Activated naive CD8-positive, alpha-beta T cell treated with anti-CD3 and anti-CD28 coated beads, Interleukin-2, amount 50 U/mL, for 24 hours (primary cell): ENCODE measurements at places on chromosomes 5 and 9.

DNA sequence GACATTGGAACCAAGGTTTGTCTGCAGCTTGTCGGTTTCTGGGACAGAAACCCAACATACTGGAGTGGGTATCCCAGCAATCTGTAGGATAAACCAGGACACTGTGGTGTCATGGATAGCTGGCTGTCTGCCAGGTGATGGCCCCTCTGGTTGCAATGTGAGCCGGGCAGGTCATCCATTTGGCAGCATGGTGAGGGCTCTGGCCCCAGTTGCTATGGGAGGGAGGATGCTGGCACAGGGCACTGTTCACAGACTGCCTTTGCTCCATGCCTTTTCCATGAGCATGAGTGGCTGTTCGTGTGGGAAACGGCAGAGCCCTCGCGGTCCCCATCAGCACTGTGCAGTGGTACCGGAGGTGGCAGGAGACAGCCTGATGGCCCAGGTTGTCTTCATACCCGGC, 6.4 kb downstream of the S1PR3 start:
- no peak overlapping the region for H3K27ac ChIP-seq
- H3K27me3 ChIP-seq, result peaks cover 41% of the 10 kb centered on the region
- H3K4me1 ChIP-seq, result peaks cover 6% of the 10 kb centered on the region
- no peak overlapping the region for H3K4me3 ChIP-seq

DNA sequence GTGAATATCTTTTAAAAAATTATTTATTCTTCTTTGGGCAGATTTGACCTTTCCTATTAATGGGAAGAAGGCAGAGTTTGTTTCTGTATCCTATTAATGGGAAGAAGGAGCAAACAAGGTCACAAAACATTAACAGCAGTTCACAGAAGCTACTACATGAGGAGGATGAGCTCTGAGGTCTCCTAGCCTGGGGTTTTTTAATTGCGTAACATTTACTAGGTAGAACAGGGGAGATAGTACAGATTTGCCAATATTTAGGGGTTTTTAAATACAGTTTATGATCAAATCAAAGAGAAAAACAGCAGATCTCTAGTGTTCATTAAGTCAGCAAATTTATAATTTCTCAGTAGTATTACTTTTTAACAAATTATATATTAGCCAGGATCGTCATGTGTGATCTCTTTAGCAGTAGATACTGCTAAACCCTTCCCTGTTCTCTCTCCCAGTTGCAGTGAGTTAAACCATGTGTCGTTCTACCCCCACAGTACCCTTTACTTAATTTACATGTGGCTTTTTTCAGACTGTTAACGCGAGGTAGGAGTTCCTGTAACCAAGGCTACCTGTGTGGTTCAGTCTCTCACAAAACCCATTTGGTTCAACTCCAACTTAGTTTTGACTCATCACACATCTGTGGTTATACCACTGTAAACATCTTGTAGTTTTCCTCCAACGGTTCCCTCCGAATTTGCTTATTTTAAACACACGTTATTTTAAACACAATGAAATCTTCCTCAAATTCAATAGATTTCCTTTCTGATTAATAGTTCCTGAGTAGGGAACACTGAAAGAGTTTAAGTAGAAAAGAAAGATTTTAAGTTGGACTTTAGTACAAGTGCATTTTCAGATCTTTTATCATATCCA, 13.3 kb downstream of the SLC25A46 start:
- peaks cover 51% of the 10 kb centered on the region for H3K36me3 ChIP-seq
- H3K27me3 ChIP-seq, result no peaks in the 10 kb centered on the region
- peaks cover 46% of the 10 kb centered on the region for H3K4me1 ChIP-seq
- peak overlapping the region; percentile 62 for H3K4me3 ChIP-seq

DNA sequence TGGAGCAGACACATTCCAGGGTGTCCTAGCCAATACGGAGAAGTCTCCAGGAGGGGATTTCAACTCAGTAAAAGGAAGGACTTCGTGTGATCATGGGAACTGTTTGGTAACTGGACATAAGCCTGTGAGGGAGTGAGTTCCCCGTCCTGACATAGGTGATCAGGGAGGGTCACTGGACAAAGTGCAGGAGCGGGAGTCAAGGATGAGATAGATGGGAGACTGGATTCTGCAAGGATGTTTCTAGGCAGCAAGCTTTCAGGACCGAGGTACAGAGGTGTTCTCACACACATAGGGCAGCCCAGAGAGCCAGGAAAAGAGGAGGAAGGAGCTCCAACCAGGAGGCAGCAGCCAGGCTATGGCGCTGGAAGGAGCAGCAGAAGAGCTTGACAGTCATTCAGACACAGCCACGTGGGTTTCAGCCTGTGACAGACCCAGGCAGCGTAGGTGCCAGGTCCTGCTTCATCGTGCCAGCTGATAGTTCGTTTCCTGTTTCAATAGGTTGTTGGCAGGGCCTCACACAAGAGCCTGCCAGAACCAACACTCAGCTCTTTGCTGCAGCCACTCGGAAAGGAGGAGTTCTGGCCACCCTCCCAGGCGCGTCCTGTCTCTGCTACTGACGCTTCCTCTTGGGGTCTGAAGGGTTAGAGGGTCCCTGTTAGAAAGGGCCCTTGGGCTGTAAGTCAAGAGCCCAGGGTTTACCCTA, 84.1 kb downstream of the AMBP start:
- H3K4me1 ChIP-seq, result peaks cover 14% of the 10 kb centered on the region
- no peak for DNase-seq
- no peaks in the 10 kb centered on the region for H3K27me3 ChIP-seq

GRCh38 chr9:97985058-97985861, 2.1 kb downstream of the ANP32B start:
- peaks cover 65% of the 10 kb centered on the region for H3K4me1 ChIP-seq
- peak overlapping the region; percentile 98 for H3K27ac ChIP-seq
- H3K36me3 ChIP-seq, result peaks cover 34% of the 10 kb centered on the region
- peak; percentile 57 for DNase-seq
- H3K4me3 ChIP-seq, result peak overlapping the region; percentile 84

GRCh38 chr5:132704875-132705274, 31.1 kb downstream of the IL4 start:
- no peak overlapping the region for H3K4me3 ChIP-seq
- H3K27ac ChIP-seq, result no peak overlapping the region
- H3K27me3 ChIP-seq, result no peaks in the 10 kb centered on the region
- H3K36me3 ChIP-seq, result peaks cover 24% of the 10 kb centered on the region

- no peaks in the 10 kb centered on the region for H3K27me3 ChIP-seq
- DNase-seq, result no peak
- no peaks in the 10 kb centered on the region for H3K36me3 ChIP-seq
- H3K4me3 ChIP-seq, result no peak overlapping the region
These were observed 140.5 kb downstream of the SNX18 start for GRCh38 chr5:54658010-54658409.

DNA sequence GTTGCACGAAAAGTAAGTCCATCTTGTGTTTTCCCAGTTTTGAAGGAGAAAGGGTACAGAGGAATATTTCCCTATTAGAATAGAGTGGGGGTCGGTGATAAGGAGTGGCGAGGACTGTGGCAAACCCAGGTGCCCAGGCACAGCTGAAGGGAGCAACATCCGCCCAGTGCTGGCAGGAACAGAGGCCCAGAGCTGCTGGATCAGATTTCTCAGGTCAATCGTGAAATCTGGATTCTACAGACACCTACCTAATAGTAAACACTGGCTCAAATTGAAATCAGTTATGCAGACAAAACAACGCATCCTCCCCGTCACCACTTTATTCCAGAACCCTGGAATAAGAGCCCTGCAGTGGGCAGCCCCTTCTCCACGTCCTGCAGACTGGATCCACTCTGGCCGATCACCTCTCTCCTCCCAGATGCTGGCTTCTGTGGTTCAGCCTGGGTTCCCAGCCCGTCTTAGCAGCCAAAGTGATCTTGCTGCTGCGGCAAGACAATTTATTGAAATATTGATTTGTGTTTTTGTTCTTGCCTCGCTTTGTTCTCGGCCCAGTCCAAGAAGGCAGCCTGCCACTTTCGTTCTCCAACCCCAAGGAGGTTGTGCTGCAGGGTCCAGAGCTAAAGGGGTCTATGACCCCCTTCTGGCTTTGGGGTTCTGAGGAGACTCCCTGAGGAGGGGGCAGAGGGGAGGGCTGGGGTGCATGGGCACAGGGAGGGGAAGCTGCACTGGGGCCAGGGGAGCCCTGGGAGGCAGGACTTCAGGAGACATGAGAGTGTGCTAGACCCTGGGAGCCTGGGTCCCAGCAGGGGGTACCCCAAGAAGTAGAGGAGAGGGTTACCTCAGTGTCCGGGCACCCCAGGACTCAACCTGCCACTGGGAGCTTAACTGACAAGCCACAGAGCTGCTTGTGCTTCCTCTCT, 103.3 kb downstream of the ZNF354C start:
- H3K27me3 ChIP-seq, result peaks cover 2% of the 10 kb centered on the region
- no peak overlapping the region for H3K27ac ChIP-seq
- no peak for DNase-seq
- no peaks in the 10 kb centered on the region for H3K36me3 ChIP-seq
- H3K4me1 ChIP-seq, result peaks cover 4% of the 10 kb centered on the region

- H3K27me3 ChIP-seq, result peaks cover 17% of the 10 kb centered on the region
- no peak overlapping the region for H3K27ac ChIP-seq
- no peaks in the 10 kb centered on the region for H3K36me3 ChIP-seq
- DNase-seq, result no peak
- H3K4me1 ChIP-seq, result no peaks in the 10 kb centered on the region
These were observed 85.8 kb downstream of the SEC61B start for GRCh38 chr9:99307851-99308250.

- no peak overlapping the region for H3K4me3 ChIP-seq
- peaks cover 7% of the 10 kb centered on the region for H3K4me1 ChIP-seq
- H3K27me3 ChIP-seq, result peaks cover 6% of the 10 kb centered on the region
- DNase-seq, result no peak
These were observed 170.4 kb downstream of the EFNA5 start for GRCh38 chr5:107500347-107500746.

DNA sequence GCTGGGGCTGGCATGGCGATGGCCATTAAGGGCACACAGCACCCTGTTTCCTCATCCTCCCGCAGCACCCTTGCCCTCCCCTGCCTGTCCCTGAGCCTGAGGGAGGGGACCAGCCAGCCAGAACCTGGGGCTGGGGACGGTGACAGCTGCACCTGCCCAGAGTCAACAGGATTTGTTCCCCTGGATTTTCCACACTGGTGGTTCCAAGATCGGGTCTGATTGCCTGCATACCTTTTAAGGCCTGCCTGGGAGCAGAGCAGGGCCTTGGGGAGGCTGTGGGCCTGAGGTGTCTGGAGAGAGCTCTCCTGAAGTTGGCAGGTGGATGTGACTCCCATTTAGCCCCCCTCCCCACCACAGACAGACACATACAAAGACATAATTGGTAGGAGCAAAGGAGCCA, 61.0 kb upstream of the C5orf58 start:
- no peaks in the 10 kb centered on the region for H3K4me1 ChIP-seq
- no peak overlapping the region for H3K27ac ChIP-seq
- no peaks in the 10 kb centered on the region for H3K27me3 ChIP-seq
- DNase-seq, result no peak

DNA sequence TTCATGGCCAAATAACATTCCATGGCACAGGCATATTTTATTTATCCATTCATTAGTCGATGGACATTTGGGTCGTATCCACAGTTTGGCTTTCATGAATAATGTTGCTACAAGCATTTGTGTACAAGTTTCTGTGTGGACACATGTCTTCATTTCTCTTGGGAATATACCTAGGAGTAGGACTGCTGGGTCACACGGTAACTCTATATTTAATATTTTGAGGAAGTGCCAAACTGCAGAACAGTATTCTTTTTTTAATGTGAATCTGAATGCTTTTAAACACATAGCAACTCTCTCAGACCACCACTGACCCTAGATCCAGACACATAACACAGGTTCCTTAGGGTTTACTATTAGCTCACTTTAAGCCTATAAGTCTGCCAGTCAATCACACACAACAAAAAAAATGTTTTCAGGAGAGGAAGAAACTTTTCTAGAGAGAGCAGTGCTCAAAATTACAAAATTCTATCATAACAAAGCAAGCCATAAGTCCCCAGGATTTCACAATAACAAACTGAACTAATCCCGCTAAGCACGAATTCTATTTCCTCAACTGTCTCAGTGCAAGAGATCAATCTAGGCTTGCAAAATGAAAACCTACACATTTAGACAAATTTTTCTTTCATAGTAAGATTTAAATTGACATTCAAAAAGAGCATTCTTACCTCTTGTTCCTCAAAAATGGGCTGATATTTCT, 41.8 kb upstream of the GABBR2 start:
- H3K4me3 ChIP-seq, result no peak overlapping the region
- H3K36me3 ChIP-seq, result peaks cover 38% of the 10 kb centered on the region
- no peaks in the 10 kb centered on the region for H3K27me3 ChIP-seq
- H3K4me1 ChIP-seq, result no peaks in the 10 kb centered on the region
- H3K27ac ChIP-seq, result no peak overlapping the region
- DNase-seq, result no peak

- peak overlapping the region; percentile 7 for H3K4me3 ChIP-seq
- H3K27me3 ChIP-seq, result peaks cover 2% of the 10 kb centered on the region
- DNase-seq, result peak; percentile 47
- peaks cover 74% of the 10 kb centered on the region for H3K4me1 ChIP-seq
- H3K27ac ChIP-seq, result peak overlapping the region; percentile 48
These were observed 65.7 kb upstream of the IL6ST start for GRCh38 chr5:56060276-56061110.

DNA sequence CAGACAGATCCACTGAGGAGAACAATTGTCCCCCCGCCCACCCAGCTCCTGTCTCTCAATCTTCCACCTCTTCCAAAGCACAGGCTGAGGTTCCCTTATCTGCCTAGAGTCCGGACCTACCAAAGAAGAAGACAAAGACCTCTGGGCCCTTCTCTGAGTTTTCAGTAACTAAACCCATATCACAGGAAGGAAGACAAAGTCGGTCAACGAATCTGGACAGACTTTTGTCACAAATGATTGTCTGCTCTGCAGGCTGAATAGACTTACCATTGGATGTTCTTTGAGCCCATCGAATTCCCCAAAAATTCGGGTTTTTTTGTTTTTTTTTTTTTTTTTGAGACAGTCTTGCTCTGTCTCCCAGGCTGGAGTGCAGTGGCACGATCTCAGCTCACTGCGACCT, 58.0 kb downstream of the C9orf50 start:
- no peaks in the 10 kb centered on the region for H3K36me3 ChIP-seq
- H3K4me1 ChIP-seq, result peaks cover under 1% of the 10 kb centered on the region
- peaks cover 15% of the 10 kb centered on the region for H3K27me3 ChIP-seq
- no peak overlapping the region for H3K27ac ChIP-seq
- no peak for DNase-seq

DNA sequence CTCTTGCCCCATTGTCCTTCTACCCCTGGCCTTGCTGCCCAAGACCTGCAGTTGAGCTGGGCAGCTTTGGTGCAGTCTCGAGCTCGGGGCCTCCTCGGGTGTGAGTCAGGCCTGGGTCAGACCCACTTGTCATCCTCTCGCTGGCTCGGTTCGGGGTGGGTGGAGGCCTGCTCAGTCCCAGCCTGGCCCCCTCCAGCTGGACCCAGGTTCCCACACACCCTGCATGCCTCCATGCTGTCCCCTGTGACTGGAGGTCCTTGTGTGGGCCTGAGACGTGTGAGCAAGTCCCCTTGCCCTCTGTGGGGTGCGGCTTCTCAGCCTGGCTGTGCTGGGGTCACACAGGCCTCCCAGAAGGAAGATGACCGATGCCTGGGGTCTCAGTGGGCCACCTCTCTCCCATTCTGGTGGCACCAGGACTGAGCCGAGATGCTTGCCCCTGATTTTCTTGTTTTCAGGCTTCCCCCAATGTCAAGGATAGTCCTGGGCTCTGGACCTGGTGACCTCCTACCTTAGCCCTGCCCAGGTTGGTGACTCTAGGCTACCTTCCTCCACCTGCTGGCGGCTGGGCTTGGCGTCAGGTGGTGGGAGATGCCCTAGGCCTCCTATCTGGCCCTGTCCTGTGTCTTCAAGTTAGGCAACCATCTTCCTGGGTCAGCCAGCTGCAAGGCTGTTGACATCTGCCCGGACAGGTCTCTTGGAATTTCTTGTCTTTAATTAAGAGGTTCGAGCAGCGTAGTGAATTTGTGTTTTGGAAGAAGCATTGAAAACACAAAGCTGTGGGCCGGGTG, 15.1 kb downstream of the WNK2 start:
- no peaks in the 10 kb centered on the region for H3K27me3 ChIP-seq
- DNase-seq, result no peak
- no peaks in the 10 kb centered on the region for H3K36me3 ChIP-seq

GRCh38 chr5:159545156-159545555, 214.9 kb upstream of the IL12B start:
- H3K27ac ChIP-seq, result no peak overlapping the region
- H3K36me3 ChIP-seq, result no peaks in the 10 kb centered on the region
